ENCODE measurements at places on chromosomes 5 and 9.

GRCh38 chr5:61737301-61737963 is 405.4 kb downstream of the ZSWIM6 start:
- DNase-seq, result no peak

DNA sequence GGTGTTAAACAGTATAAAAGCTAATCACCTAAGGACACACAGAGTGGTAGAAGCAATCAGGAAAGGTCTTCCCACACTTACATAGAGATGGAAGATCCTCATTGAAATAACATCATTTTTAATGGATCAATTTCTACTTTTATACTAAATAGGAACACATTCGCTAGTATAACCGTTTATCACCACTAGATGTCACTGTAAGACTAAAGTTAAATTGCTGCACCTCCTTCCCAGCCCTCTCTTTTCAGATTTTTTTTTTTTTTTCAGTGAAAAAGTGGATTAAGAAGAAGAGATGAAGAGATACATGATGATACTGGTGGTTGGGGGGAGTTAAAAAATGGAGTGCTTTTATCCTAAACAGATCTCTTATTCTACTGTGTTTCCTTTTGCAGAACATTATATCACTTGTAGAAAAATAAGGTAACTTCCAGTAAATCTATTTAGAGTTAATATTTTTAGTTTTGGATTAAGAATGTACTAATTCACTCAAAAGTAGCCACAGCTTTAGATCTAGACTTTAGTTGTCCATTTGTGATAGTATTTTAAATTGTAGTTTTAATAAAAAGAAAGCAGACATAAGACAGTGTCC is 116.9 kb upstream of the ARRDC3 start:
- peak; percentile 46 for DNase-seq

- DNase-seq, result no peak
Observed at GRCh38 chr5:98573834-98574320, 199.6 kb upstream of the RGMB start.

- DNase-seq, result no peak
Observed at GRCh38 chr9:97438257-97438656, 26.4 kb downstream of the TDRD7 start.

DNA sequence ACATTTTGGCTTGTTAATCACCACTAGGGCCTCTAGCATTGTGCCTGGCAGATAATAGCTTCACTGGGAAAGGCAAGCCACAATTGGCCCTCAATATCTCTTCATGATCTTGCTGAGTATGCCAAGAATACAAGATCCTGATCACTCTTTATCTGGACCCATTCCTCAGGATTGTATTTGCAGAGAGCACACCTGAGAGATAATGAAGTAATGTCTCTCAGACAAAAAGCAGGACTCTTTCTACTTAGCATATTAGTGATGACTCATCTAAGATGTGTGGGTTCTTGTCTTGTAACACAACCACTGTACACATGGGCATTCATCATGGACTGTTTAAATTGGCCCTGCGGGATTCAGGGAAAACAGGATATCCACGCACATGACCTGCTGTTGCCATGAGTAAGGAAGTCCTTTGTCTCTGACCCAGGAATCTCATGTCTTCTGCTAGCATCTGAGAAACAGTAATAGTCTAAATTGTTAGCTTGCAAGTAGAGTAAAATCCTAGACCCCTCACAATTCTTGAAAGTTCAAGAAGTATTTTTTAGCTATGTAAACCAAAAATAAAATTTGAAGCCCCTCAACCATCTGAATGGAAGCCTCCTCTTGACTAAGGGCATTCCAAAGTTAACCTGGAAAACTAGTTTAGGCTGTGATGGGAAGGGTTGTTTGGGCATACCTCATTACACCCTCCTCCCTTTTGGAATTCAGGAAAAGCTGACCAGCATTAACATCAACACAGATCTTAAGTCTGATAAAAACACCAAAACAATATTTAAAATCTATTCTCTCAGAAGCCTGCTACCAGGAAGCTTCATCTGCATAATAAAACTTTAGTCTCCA is 28.0 kb upstream of the NFIL3 start:
- DNase-seq, result peak; percentile 18

- peak; percentile 4 for DNase-seq
Observed at GRCh38 chr5:133457439-133458355, 154.6 kb downstream of the FSTL4 start.

GRCh38 chr9:134870746-134871662 is 9.6 kb upstream of the FCN2 start:
- no peak for DNase-seq

- no peak for DNase-seq
Observed at GRCh38 chr5:120852222-120852860, 388.2 kb downstream of the PRR16 start.

- DNase-seq, result peak; percentile 53
Observed at GRCh38 chr5:168681556-168682183, 102.5 kb upstream of the PANK3 start.

- DNase-seq, result no peak
Observed at GRCh38 chr5:137563301-137563645, 64.1 kb upstream of the SPOCK1 start.

DNA sequence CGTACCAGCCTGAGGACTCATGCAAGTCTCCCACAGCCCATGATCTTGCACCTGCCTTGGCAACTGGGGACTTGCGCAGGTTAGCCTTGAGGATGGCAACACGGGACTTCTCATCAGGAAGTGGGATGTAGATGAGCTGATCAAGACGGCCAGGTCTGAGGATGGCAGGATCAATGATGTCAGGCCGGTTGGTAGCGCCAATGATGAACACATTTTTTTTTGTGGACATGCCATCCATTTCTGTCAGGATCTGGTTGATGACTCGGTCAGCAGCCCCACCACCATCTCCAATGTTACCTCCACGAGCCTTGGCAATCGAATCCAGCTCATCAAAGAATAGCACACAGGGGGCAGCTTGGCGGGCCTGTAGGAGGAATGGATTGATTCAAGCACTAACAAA is 13.0 kb downstream of the VCP start:
- DNase-seq, result no peak

GRCh38 chr5:10056228-10056760 is 193.4 kb downstream of the ATPSCKMT start:
- no peak for DNase-seq

DNA sequence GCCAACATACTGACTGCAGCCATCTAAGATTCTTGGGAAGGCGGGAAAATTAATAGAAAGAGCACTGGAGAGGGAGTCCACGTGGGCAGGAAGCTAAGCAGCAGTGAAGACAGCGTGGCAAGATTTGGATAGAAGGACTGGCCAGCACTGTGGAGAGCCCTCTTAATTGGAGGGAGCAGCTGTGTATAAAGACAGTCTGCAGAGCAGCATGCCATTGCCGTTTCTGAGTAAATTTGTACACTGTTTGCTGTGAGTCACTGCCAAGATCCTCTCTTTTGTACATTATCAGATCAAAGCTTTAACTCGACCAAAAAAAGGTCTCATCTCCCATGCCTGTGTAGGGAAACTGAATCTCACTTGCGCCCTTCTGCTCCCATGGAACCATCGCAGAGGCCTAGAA is 45.3 kb downstream of the INSYN2B start:
- peak; percentile 31 for DNase-seq
